Stimulated activated CD8-positive, alpha-beta memory T cell treated with anti-CD3 and anti-CD28 coated beads, Interleukin-12 subunit alpha, Interleukin-12 subunit beta, amount 100 ng/mL, for 4 hours (primary cell): ENCODE measurements at places on chromosomes 2 and 18.

DNA sequence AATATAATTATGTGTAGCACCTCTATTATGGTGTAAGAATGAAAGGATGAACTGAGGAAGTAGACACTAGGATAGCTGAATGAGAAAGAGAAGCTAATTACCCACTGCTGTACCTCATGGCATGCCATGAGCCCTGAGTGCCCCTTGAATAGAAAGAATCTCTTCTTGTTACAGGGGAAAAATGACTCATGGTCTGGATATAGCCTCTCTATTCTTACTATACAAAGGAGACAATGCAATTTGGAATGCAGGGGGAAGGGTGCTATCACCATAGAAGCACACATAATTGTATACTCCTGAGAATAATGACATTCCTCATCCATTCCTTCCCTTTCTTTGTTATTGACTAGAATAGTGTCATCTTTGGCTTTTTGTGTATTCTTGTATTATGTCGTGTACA lies 385.2 kb downstream of the CDH7 start:
- DNase-seq, result no peak

DNA sequence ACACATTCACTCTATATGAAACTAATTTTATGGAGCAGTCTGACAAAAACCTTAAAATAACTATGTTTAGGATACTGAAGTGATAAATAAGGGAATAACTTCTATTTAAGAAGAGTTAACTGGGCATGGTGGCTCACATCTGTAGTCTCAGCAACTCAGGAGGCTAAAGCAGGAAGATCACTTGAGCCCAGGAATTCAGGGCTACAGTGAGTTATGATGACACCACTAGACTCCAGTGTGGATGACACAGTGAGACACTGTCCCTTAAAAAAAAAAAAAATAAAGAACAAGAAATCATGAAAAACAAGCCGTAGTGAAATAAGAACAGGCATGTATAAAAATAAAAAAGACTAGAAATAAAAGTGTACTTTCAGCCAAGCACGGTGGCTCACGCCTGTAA lies 82.0 kb downstream of the THADA start:
- no peak for DNase-seq

DNA sequence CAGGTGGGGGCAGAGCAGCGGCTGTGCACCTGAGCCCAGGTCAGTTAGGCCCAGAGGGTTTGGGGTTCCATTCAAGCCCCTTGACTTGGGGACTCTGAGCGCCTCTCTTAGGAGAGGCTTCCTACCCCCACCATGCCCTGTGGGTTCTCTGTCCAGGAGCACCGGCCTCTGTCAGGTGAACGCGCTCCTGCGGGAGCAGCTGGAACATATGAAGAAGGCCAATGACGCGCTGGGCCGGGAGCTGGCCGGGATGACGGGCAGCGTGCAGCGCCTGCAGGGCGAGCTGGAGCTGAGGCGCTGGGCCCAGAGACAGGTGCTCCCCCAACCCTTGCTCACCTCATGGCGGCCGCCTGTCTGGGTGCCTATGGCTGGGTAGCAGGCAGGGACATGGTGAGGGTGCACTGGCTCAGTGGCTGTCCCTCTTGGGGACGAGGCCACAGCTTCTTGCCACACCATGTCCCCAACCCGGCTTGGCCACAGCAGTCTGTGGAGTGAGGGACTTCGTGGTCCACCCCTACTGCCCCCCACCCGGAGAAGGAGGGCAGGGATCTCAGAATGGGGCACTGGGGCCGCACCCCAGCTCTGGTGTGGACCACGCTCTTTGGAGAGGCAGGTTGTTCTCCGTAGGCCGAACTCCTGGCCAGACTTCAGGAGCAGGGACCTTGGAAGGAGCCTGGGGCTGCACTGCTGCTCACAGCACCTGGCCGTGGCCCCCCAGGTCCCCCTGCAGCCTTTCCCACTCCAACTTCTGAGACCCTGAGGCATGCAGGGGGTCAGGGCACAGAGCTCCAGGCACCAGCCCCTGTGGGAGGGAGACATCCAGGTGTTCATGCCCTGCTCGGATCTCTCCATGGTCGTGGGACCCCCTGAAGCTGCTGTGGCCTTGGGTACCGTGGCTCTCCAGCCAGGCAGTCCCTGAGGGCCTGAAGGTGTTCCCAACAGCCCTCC lies 19.7 kb downstream of the CROCC2 start:
- no peak for DNase-seq

DNA sequence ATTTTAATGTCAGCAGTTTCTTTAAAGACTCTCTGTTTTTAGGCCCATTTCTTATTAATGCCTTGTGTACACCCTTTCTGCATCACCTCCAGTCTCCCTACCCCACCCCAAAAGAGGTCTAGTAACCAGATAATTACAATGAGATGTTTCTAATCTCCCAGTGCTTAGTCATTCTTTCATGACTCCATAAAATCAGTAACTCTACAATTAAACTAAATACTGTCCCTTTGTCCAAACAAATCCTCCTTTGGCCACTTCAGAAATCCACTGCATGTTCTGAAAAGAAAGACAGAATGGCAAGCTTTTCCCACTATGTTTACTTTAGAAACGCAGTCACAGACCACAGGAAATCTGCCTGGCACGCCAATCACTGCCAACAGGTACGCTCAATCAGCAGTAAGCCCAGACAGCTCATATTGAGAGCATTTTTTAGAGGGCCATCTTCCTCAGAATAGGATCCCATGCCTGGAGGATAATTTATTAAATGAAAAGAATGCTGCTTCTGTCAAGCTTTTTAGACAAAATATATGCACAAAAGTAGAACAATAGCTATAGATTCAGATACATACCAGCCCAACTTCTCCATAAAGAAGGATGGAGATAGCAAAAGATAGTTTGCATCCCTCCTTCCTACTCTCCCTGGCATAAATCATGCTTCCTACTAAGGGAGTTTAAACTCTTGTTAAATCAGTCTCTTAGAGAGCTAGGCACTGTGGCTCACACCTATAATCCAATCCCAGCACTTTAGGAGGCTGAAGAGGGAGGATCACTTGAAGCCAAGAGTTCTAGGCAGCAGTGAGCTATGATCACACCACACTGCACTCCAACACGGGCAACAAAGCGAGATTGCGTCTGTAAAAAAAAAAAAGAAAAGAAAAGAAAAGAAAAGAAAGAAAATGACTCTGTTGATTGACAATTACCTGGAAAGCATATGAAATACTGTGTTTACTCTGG lies 14.6 kb downstream of the CLASP1 start:
- no peak for DNase-seq

DNA sequence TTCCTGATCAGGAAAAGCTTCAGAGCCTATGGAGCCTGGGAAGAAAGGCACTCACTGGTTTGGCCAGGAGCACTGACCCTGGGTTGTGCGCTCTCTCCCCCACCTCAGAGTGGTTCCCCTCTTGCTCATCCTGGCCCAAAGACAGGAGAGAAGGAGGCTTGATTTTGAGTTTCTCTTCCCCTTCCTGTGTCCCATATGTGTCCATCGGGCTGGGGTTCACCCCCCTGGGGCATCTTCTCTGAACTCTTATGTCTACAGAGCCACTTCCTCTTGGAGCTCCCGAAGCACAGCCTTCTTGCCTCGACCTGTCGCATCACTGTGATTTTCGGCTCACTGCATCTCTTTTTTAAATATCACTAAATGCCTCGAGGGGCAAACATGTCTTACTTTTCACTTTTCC lies 692.3 kb downstream of the RNF144A start:
- DNase-seq, result no peak

- no peak for DNase-seq
Measured at GRCh38 chr18:62767321-62767720, 52.0 kb downstream of the PHLPP1 start.

DNA sequence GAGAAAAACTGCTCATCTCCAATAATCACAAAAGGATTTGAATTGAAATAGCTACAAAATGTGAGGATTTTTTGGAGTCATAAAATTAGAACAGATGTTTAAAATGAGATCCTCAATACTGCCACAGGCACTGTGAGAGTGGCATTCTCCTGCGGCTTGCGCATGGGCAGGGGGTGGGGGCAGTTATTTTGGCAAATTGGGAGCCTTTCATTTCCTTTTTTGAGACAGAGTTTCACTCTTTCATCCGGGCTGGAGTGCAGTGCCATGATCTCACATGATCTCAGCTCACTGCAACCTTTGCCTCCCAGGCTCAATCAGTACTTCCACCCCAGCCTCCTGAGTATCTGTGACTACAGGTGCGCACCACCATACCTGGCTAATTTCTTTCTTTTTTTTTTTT lies 42.4 kb downstream of the POMC start:
- DNase-seq, result no peak

DNA sequence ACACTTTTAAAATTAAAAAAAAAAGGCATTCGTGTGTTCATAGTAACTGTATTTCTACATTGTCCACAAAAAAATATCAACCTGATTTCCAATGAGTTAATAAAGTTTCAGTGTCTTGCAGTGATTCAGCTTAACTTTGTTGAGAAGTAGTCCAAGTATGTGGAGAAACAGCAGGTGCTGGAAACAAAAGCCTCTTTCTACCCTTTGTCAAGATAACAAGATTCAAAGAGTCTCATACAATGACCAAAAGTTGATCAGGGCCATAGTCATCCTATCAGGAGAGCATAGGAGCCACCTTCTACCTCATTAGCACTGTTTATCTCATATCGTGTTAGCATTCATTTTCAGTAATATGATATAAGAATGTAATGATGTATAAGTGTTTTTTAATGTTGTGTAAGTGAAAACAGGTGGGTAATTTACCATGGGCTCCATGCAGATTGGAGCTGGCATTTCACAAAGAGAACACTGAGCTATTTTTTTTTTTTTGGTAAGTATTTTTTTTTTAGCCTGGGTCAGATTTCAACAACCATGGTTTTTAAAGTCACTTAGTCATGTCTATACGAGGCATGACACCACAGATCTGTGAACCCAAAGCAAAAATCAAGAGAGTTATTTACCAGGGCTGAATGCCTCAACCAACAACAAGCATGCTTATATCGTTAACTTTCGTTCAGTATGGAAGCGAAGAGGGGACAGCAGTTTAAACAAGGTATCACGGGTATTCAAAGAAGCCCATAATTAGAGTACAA lies 165.0 kb upstream of the ZNF521 start:
- DNase-seq, result no peak

- no peak for DNase-seq
Measured at GRCh38 chr2:225100856-225101294, 58.6 kb upstream of the DOCK10 start.

DNA sequence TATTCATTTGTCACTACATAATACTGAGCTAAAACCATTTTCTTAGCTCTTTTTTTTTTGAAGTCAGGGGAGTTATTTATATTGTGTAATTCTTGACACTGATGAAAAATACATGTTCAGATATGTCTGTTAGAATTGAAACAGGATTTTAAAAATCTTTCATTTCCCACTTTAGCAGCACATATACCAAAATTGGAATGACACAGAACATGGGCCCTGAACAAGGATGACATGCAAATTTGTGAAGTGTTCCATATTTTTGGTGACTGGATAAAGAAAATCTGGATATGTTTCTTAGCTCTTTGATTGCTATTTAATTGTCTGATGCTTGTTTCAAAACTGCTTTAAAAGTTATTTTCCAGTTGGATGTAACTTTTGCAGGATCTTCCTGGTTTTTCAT lies 1963.9 kb upstream of the LRRTM1 start:
- DNase-seq, result no peak

DNA sequence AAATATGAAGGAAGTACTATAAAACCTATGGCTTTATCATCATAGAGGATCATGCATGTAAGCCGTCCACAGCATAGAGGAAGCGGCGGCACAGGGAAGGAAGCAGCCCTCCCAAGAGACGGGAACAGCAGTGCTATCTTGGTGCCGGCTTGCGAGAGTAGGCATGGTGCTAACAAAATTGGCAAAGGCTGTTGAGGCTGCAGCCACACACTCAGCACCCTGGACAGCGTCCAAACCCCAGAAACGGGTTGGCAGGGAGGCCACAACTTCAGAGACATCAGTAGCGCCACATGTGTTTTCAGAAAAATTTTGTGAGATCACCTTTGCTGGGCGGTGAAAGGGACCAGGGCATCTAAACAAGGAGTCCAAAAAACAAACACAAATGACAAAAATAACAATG lies 37.7 kb downstream of the NETO1 start:
- DNase-seq, result no peak

DNA sequence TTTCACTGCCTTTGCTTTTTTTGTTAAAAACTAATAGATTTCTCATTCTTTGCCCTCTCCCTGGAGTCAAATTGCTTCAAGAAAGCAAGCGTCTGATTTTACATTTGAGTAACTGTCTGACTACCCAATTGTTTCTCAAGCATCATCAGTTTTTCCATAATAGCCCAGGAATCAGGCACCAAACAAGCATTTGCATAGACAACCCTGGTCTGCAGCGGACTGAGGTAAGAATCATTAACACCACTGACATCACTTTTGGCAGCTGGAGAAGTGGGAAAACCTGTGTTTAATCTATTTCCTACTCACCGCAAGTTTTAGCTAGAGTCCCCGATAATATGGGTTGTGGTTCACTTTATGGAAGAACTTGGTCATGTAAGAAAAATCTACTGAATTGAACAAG lies 55.7 kb downstream of the IRS1 start:
- no peak for DNase-seq

DNA sequence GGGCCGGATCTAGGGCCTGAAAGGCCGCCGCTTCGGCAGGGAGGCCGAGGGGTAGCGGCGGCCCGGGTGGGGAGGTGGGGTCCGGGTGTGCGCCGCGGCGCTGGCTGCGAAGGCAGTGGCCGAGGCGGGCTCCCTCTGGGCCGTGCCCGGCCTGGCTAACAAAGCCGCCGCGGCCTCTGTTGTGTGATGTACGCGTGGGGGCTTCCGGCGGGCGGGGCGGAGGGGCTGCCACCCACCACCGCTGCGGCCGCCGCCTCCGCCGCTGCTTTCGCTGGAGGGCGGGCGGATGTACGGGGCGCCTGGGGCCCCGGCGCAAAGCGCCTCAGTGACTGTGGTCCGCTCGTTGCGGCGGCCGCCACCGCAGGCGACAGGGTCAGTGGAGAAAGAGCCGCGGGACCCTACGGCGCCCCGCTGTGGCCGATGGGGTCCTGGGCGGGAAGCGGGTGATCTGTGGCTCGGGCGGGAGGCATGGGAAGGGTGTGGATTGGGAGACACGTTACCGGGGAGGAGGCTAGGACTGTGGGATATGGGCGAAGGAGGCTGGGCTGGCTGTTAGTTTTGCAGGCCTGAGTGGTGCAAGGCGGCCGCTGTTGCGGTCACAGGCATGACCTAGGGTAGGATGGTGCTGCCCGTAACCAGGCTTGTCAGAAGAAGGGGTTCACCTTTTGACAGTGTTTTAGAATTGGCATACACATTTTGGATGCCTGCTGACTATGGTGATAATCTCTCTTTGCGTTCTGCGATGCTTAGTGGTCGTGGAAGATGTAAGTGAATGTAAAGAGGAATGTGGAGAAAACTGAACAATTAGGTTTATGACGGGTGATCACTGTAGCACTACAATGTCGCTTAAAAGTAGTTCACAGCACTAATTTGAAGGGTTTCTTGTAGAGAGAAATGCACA lies 662 bp downstream of the BZW1 start:
- peak; percentile 62 for DNase-seq
